ENCODE measurements at places on chromosomes 4 and X. TPM values are rescaled to one million over a fixed set of nuclear protein-coding genes. Genes with fewer than 3 reads are reported as not detected.

GRCh38 chr4:180407275-180407885 is 1835.8 kb upstream of the TENM3 start:
- H3K4me1 ChIP-seq, result no peaks in the 10 kb centered on the region
- H3K27me3 ChIP-seq, result no peaks in the 10 kb centered on the region
- no peak overlapping the region for H3K27ac ChIP-seq
- H3K4me3 ChIP-seq, result no peak overlapping the region
- no peak for DNase-seq

DNA sequence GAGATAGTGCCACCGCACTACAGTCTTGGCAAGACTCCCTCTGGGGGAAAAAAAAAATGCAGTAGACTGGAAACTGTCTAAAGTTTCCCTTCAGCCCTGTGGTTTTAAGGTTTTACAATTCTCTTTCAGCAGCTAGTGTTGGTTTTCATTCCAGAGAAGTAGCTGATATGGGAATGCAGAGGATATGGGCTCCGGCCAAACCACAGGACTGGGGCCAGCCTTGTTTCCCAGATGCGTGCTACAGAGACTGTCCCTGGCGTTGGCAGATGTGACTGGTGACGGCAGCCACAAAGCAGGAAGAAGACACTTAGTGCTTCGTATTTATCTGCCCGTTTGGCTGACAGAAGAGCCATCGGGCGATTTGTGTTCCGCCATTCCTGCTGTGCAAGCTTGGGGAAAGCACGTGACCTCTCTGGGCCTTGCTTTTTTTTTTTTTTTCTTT is 43.2 kb downstream of the ZBTB49 start:
- no peaks in the 10 kb centered on the region for H3K4me1 ChIP-seq
- H3K4me3 ChIP-seq, result no peak overlapping the region
- H3K27ac ChIP-seq, result no peak overlapping the region
- no peak for DNase-seq
- H3K27me3 ChIP-seq, result no peaks in the 10 kb centered on the region

HAND2 gene
- 199 TPM for polyA plus RNA-seq

DNA sequence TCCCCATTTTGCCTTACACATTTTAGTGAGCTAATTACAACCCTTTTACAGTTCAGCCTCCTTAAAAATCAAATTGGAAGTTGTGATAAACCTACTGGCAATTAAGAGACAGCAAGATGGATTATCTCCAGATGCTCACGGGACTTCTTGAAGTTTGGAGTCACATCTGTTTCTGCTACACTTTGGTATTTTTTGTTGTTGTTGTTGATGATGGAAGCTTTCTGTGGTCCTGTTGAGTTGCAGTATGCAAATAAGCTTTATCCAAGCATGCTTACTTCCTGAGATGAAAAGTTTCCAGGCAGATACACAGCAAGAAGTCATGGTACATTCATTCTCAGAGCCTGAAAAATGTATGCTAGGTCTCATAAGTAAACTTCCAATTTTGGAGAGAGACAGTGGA is 670.0 kb upstream of the AMOT start:
- H3K4me3 ChIP-seq, result no peak overlapping the region
- H3K4me1 ChIP-seq, result peaks cover 6% of the 10 kb centered on the region
- H3K36me3 ChIP-seq, result no peaks in the 10 kb centered on the region
- H3K27ac ChIP-seq, result no peak overlapping the region

CRMP1 gene
- 9.4 TPM for polyA plus RNA-seq

- no peaks in the 10 kb centered on the region for H3K27me3 ChIP-seq
- no peak overlapping the region for H3K27ac ChIP-seq
- H3K4me1 ChIP-seq, result no peaks in the 10 kb centered on the region
- no peaks in the 10 kb centered on the region for H3K36me3 ChIP-seq
These were observed 79.2 kb downstream of the TRIML1 start for GRCh38 chr4:188218392-188218791.

DNA sequence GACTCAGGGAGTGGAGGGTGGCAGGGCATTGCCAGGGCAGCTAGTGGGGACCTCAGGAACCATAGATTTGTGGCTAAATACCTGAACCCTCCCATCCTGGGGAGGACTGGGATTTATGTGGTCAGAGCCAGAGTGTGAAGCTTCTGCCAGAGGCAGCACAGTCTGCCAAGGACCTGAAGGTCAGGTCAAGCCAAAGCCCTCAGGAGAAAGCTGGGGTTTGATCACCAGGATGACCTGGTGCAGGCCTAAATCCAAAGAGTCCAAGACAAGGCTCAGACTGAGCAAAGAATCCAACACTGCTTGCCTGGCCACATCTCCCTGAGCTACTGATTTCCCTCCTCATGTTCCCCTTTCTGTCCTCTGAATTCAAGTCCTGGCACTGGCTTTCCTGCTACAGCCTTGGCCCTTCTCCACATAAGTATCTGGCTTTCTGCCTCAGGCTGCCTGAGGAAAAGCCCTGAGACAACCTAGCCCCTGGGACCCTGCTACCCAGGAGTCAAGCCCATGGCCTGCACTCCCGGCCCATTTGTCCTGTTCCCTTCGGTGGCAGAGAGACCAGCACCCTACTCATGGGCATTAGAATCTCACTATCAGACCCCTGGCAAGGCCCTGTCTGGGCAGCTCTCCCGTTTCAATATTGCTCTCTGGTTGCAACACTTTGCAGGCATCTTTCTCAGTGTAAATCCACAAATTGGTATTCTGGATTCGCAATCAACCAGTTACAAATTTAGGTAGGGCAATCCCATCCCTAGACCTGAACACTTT is 39.3 kb upstream of the SLC25A43 start:
- no peaks in the 10 kb centered on the region for H3K4me1 ChIP-seq
- no peak overlapping the region for H3K27ac ChIP-seq
- no peak overlapping the region for H3K4me3 ChIP-seq
- no peaks in the 10 kb centered on the region for H3K36me3 ChIP-seq
- DNase-seq, result no peak

DNA sequence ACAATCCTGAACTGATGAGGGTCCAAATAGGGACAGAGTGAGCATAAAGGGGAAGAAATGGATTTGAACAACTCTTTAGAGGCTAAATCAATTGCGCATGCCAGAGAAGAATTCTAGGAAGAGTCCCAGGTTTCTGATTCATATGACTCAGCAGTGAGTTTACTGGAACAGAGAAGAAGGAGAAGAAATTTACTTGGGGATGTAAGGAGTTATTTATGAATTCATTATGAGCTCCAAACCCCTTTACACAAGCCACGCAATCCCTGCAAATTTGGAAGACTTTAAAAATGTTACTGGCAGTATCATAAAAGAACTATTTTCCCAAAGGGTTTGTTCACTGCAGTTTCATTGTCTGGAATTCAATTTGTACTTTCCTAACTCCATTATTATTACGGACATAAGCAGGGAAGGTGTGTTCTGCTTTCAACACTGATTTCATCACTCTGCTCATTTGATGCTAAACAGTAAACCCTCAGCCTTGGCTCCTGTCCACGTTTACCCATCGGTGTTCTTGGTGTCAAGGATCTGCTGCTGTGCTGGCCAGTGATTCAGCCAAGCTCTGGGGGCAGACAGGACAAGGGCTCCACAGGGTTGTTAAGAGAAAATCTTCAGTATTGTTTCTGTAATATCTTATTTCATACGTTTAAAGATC is 273.7 kb downstream of the HNRNPD start:
- no peaks in the 10 kb centered on the region for H3K27me3 ChIP-seq
- no peak for DNase-seq
- no peak overlapping the region for H3K4me3 ChIP-seq
- H3K4me1 ChIP-seq, result no peaks in the 10 kb centered on the region
- H3K27ac ChIP-seq, result no peak overlapping the region

- no peak overlapping the region for H3K4me3 ChIP-seq
- H3K27me3 ChIP-seq, result no peaks in the 10 kb centered on the region
- no peaks in the 10 kb centered on the region for H3K36me3 ChIP-seq
These were observed 34.7 kb downstream of the NHS start for GRCh38 chrX:17409566-17410290.

CFAP99 gene
- polyA plus RNA-seq, result not detected

- H3K27me3 ChIP-seq, result no peaks in the 10 kb centered on the region
- H3K4me1 ChIP-seq, result peaks cover 37% of the 10 kb centered on the region
- DNase-seq, result no peak
- H3K4me3 ChIP-seq, result no peak overlapping the region
These were observed 98.3 kb upstream of the CXXC4 start for GRCh38 chr4:104593019-104593418.

- H3K4me1 ChIP-seq, result no peaks in the 10 kb centered on the region
- no peaks in the 10 kb centered on the region for H3K36me3 ChIP-seq
- H3K27me3 ChIP-seq, result no peaks in the 10 kb centered on the region
- H3K4me3 ChIP-seq, result no peak overlapping the region
- H3K27ac ChIP-seq, result no peak overlapping the region
These were observed 48.9 kb upstream of the FAM47B start for GRCh38 chrX:34893741-34894140.

GRCh38 chrX:27008486-27008885 is 454.7 kb downstream of the PPP4R3C start:
- DNase-seq, result no peak
- no peak overlapping the region for H3K4me3 ChIP-seq
- no peaks in the 10 kb centered on the region for H3K27me3 ChIP-seq
- peaks cover 5% of the 10 kb centered on the region for H3K4me1 ChIP-seq

GRCh38 chr4:156329779-156330178 is 376.1 kb upstream of the CTSO start:
- no peak overlapping the region for H3K27ac ChIP-seq
- H3K4me1 ChIP-seq, result no peaks in the 10 kb centered on the region
- DNase-seq, result peak; percentile 30
- H3K27me3 ChIP-seq, result no peaks in the 10 kb centered on the region
- H3K4me3 ChIP-seq, result no peak overlapping the region
- no peaks in the 10 kb centered on the region for H3K36me3 ChIP-seq

DCAF4L1 gene
- polyA plus RNA-seq, result 0.07 TPM

DNA sequence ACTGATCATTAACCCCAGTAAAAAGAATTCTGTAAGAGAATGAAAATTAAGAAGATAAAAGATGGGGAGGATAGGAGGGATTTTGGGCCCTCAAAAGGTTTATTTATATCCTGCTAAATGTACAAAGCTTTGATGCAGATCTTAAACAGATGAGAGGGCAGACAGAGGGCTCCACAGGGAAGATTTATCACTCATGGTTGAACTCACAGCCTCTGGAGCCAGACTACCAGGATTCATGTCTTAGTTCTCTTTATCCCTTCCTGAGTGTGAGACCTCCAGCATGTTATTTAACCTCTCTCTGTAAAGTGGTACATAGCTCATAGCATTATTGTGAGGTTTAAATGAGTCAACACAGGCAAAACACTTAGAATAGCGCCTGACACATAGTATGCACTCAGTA is 74.4 kb downstream of the SOWAHB start:
- no peaks in the 10 kb centered on the region for H3K27me3 ChIP-seq
- no peak overlapping the region for H3K27ac ChIP-seq
- H3K36me3 ChIP-seq, result no peaks in the 10 kb centered on the region
- H3K4me1 ChIP-seq, result no peaks in the 10 kb centered on the region

SLC26A1 gene
- polyA plus RNA-seq, result 2.8 TPM

DNA sequence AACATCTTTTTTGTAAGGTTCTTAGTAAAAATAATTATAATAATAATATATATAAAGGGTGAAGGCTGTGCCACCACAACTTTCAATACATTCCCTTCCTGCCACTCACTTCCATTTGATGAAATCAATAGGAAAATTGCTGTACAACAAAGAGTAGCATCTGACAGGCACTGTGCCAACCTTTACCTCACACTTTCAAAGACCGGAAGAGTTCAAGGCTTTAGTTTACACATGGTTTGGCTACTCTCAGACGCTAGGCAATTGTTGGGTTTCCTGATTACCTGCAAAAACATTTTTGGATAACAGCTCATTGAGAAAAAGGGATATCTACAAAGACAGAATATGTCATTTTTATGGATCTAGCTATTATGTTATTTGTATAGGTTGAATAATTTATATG is 5.5 kb upstream of the ING2 start:
- no peaks in the 10 kb centered on the region for H3K27me3 ChIP-seq
- no peak overlapping the region for H3K4me3 ChIP-seq
- DNase-seq, result no peak
- H3K4me1 ChIP-seq, result peaks cover 12% of the 10 kb centered on the region
- no peaks in the 10 kb centered on the region for H3K36me3 ChIP-seq

DNA sequence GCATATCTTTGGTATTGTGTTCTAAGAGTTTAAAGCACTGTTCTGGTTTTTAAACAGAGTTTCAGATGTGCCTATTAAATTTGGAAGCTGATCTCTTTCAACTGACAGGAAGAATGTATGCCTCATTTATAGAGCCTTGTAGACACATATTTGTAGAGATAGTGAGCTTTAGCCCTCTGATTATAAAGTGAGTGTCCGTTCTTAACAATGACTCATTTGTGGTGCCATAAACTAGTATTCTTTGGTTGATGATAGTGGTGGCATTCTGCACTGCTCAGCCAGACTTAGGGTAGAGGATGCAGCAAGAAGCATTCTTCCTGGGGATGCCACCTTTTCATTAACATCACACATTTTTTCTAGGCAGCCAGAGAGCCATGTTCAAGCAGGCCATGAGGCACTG is 121.7 kb downstream of the TLL1 start:
- H3K36me3 ChIP-seq, result no peaks in the 10 kb centered on the region
- no peaks in the 10 kb centered on the region for H3K27me3 ChIP-seq
- H3K27ac ChIP-seq, result no peak overlapping the region

DNA sequence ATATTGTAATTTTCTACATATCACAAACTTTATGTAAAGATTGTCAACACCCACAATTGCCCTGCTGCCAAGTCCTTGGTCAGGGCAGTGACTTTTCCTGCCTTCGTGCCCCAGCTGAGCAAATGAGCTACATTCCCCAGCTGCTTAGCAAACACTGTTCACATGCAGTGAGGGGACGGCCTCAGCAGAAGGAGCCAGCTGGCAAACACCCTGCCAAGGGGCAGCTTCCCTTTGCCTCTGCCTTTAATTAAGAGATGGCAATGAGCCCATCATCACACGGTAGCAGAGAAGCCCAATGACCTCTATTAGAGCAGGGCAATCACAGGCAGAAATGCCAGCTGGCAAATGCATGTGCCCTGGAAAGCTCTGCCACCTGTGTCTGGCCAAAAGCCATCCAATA is 253.4 kb downstream of the EPHA5 start:
- H3K4me1 ChIP-seq, result no peaks in the 10 kb centered on the region
- DNase-seq, result peak; percentile 13
- H3K36me3 ChIP-seq, result no peaks in the 10 kb centered on the region
- no peak overlapping the region for H3K27ac ChIP-seq

HSFX4 gene
- polyA plus RNA-seq, result not detected

DNA sequence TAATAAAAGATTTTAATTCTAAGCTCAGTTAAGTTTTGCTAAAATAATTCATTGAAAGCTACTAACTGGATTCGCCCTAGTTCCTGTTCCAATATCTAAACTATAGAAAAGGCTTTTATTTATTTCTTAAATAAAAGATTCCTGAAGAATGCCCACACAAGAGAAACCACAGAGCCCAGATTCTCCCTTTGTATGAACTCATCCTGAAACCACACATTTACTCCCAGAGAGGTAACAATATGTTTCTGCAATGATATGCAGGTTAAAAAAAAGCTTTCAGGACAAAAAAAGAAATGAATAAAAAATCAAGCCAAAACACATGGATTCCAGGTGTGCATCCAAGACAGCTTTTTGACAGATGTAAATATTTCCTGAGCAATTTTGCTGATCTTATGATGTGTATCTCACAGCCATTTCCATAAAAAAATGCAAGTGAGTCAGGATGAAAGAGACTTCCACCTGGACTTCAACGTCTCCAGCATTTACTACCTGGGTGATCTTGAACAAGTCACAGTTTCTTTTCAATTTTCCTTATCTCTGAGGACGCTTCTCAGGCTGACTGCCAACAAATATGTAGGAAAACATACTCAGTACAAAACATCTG is 234.4 kb upstream of the FAT1 start:
- H3K4me1 ChIP-seq, result no peaks in the 10 kb centered on the region
- no peak overlapping the region for H3K4me3 ChIP-seq
- no peak for DNase-seq

BEX4 gene
- polyA plus RNA-seq, result 588 TPM
